ENCODE measurements at places on chromosomes 3 and 15. TPM values are rescaled to one million over a fixed set of nuclear protein-coding genes. Genes with fewer than 3 reads are reported as not detected.

SLC28A1 gene
- not detected for total RNA-seq

DNA sequence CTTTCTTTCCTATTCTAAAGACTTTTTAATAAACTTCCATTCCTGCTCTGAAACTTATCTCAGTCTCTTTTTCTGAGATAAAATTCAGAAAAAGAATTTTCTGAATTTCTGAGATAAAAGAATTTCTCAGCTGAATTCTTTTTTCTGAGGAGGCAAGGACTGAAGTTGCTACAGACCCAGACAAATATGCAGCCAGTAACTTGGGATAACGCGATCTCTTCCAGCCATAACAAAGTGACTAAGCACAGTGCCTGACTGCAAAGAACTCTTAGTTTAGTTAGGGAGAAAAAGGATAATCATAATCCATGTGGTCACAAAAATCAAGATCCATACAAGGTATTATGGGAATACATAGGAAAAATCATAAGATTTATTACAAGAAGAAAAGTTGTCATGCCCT is 222.0 kb upstream of the GAP43 start:
- H3K27me3 ChIP-seq = peaks cover 2% of the 10 kb centered on the region
- no peaks in the 10 kb centered on the region for H3K36me3 ChIP-seq
- H3K4me1 ChIP-seq = no peaks in the 10 kb centered on the region

DNA sequence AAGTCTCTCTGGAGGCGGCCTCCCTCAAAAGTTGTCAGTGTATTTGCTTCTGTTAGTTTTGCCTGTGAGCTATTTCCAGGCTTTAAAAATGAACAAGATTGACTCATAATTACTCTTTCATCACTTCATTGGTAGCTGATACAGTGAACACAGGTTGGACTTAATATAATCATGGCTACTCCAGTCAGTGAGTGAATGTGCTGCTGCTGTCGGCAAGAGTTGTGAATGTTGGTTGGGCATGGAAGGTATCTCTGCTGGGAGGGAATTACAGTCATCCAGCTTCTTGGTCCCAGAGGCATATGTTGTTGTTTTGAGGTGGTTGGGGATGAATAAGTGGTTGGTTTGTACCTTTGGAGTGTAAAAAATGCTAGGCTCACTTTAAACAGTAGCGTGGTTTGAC is 11.5 kb downstream of the TCF12 start:
- H3K36me3 ChIP-seq = peaks cover 30% of the 10 kb centered on the region
- no peak overlapping the region for H3K27ac ChIP-seq
- no peak for DNase-seq
- no peaks in the 10 kb centered on the region for H3K27me3 ChIP-seq
- peaks cover 72% of the 10 kb centered on the region for H3K4me1 ChIP-seq

- H3K4me3 ChIP-seq = no peak overlapping the region
- H3K27ac ChIP-seq = no peak overlapping the region
- DNase-seq = no peak
- H3K27me3 ChIP-seq = no peaks in the 10 kb centered on the region
- H3K36me3 ChIP-seq = peaks cover 18% of the 10 kb centered on the region
Observed at GRCh38 chr15:58590926-58591325, 158.6 kb downstream of the ADAM10 start.

NR1I2 gene
- 0.40 TPM for total RNA-seq

SLC51B gene
- total RNA-seq = not detected

- peak overlapping the region; percentile 72 for H3K27ac ChIP-seq
- H3K36me3 ChIP-seq = peaks cover 32% of the 10 kb centered on the region
- H3K27me3 ChIP-seq = no peaks in the 10 kb centered on the region
- H3K4me3 ChIP-seq = no peak overlapping the region
- no peak for DNase-seq
- H3K4me1 ChIP-seq = peaks cover 63% of the 10 kb centered on the region
Observed at GRCh38 chr3:183210341-183210740, 42.7 kb upstream of the B3GNT5 start.

DNA sequence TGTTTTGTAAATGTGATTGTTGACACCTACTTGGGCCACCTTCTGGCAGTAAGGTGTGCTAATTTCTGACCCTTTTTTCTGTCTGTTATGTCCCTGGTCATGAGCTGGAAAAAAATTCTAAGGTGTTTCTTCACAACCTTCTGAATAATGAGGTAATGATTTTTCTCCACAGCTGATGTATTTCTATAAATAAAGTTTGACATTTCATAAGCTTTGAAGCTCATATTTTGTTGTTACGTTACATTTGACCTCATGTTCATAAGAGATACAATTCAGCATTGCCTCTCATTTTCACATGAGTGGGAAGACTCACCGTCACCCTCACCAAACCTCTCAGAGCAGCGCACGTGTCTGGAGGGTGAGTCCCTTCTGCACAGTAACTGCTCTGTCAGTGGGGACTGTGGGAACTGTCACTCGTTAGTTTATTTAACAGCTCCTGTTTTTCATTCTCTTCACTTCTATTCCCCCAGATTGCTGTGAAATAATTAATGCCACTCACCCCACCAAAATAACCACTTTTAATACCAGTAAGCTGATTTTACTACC is 140.9 kb downstream of the PLCL2 start:
- H3K27me3 ChIP-seq = no peaks in the 10 kb centered on the region
- peaks cover 92% of the 10 kb centered on the region for H3K4me1 ChIP-seq
- H3K36me3 ChIP-seq = peaks cover 19% of the 10 kb centered on the region

DNA sequence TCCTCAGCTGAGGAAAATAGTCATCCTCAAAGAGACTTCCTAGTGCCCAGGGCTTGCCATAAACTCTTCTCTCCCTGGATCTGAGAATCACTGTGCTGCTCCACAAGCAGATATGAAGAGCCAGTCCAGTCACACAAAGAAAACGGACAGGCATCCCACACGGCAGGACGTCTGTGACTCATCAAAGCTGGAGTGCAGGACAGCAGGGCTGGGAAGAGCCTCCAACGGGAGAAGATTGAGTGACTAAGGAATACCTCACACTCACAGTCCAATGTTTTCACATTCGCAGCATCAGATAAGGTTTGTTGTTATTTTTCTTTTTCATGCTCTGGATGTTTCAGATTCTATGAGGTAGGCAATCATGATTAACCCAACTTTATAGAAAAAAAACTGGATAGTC is 57.8 kb downstream of the NEK10 start:
- H3K27me3 ChIP-seq = peaks cover 2% of the 10 kb centered on the region
- no peak overlapping the region for H3K27ac ChIP-seq
- DNase-seq = no peak
- no peak overlapping the region for H3K4me3 ChIP-seq

CPN2 gene
- not detected for total RNA-seq

DNA sequence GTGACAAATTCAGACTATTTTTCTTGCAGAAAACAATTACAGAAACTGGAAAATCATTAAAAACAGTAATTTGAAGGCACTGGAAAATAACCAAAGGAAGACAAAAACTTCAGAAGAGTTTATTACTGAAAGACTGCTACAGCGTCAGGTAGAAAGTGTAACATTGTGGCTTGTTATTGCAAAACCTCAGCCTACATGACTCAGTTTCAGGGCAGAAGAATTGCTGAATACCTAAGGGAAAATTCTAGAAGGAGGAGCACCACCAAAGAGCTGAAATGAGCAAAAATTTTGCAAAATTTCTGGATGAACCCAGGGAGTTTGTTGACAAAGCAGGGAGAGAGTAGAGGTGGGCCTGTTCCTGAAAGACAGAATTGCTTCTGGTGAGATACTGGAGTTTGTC is 219.6 kb downstream of the C3orf38 start:
- no peak overlapping the region for H3K27ac ChIP-seq
- no peaks in the 10 kb centered on the region for H3K4me1 ChIP-seq
- no peak overlapping the region for H3K4me3 ChIP-seq
- H3K27me3 ChIP-seq = no peaks in the 10 kb centered on the region

- H3K4me1 ChIP-seq = peaks cover 71% of the 10 kb centered on the region
- no peak overlapping the region for H3K27ac ChIP-seq
- no peak overlapping the region for H3K4me3 ChIP-seq
Observed at GRCh38 chr3:16929311-16929710, 44.6 kb downstream of the PLCL2 start.

DNA sequence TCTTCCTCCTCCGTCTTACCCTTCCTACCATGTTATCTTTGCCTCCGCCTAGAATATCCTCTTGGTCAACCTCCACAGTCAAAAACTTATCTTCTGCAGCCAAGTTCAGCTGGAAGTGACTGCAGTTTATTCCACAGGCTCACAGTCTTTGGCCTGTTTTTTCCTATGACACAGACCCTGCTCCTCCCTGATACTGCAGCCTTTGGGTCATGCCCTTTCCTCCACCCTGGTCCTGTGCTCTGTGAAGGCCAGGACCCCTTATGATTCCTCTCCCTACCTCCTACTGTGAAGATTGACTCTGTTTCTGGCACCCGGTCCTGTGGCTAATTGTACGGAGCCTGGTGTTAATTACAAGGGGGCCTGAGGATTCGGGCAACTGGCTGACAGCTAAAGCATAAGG is 49.3 kb upstream of the SCN5A start:
- H3K4me1 ChIP-seq = no peaks in the 10 kb centered on the region
- H3K27ac ChIP-seq = no peak overlapping the region
- DNase-seq = no peak
- no peaks in the 10 kb centered on the region for H3K36me3 ChIP-seq
- H3K4me3 ChIP-seq = no peak overlapping the region
- H3K27me3 ChIP-seq = peaks cover 10% of the 10 kb centered on the region

- H3K36me3 ChIP-seq = no peaks in the 10 kb centered on the region
- peaks cover 4% of the 10 kb centered on the region for H3K27me3 ChIP-seq
- no peak for DNase-seq
- no peaks in the 10 kb centered on the region for H3K4me1 ChIP-seq
- no peak overlapping the region for H3K4me3 ChIP-seq
Observed at GRCh38 chr3:171933441-171933840, 90.3 kb downstream of the TMEM212 start.

GRCh38 chr3:56590814-56591213 is 33.8 kb downstream of the CCDC66 start:
- H3K27ac ChIP-seq = peak overlapping the region; percentile 67
- no peaks in the 10 kb centered on the region for H3K27me3 ChIP-seq
- no peak for DNase-seq
- H3K4me1 ChIP-seq = peaks cover 47% of the 10 kb centered on the region
- H3K4me3 ChIP-seq = no peak overlapping the region

DNA sequence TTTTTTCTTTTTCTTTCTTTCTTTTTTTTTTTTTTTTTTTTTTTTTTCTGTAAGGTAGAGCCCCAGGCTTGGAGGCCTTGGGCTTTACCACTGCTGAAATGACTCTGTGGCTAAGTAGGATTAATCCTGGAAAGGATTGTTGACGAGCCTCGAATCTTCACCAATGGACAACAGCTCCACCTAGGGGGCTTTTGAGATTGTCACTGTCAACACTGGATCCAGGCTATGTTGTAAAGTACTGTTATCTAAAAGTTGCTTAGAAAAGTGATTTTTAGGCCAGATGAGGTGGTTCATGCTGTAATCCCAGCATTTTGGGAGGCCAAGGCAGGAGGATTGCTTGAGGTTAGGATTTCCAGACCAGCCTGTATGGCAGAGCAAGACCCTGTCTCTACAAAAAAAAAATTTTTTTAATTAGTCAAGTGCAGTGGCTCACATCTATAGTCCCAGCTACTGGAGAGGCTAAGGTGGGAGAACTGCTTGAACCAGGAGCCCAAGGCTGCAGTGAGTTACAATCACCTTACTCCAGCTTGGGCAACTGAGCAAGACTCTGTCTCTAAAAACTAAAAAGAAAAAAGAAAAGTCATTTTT is 41.6 kb downstream of the KLHL18 start:
- H3K27ac ChIP-seq = no peak overlapping the region
- H3K4me1 ChIP-seq = no peaks in the 10 kb centered on the region
- H3K36me3 ChIP-seq = peaks cover 33% of the 10 kb centered on the region
- H3K4me3 ChIP-seq = no peak overlapping the region

- H3K27me3 ChIP-seq = no peaks in the 10 kb centered on the region
- no peak overlapping the region for H3K4me3 ChIP-seq
- no peak for DNase-seq
- H3K27ac ChIP-seq = no peak overlapping the region
- H3K4me1 ChIP-seq = peaks cover 8% of the 10 kb centered on the region
- H3K36me3 ChIP-seq = no peaks in the 10 kb centered on the region
Observed at GRCh38 chr3:143236226-143236964, 116.8 kb downstream of the CHST2 start.

Measured in activated CD4-positive, alpha-beta T cell treated with anti-CD3 and anti-CD28 coated beads for 36 hours (primary cell).